Renal cortex interstitium (tissue), 15 donors: ENCODE measurements at places on chromosomes 13 and 19. TPM values are rescaled to one million over a fixed set of nuclear protein-coding genes. Genes with fewer than 3 reads are reported as not detected.
A peak's percentile ranks its signal among the peaks of the same experiment; 100 is the strongest.

- DNase-seq, result no peak
Observed at GRCh38 chr19:4593409-4593851, 33.9 kb upstream of the SEMA6B start.

GRCh38 chr13:111210544-111211469 is 95.7 kb downstream of the ARHGEF7 start:
- no peak for DNase-seq

DNA sequence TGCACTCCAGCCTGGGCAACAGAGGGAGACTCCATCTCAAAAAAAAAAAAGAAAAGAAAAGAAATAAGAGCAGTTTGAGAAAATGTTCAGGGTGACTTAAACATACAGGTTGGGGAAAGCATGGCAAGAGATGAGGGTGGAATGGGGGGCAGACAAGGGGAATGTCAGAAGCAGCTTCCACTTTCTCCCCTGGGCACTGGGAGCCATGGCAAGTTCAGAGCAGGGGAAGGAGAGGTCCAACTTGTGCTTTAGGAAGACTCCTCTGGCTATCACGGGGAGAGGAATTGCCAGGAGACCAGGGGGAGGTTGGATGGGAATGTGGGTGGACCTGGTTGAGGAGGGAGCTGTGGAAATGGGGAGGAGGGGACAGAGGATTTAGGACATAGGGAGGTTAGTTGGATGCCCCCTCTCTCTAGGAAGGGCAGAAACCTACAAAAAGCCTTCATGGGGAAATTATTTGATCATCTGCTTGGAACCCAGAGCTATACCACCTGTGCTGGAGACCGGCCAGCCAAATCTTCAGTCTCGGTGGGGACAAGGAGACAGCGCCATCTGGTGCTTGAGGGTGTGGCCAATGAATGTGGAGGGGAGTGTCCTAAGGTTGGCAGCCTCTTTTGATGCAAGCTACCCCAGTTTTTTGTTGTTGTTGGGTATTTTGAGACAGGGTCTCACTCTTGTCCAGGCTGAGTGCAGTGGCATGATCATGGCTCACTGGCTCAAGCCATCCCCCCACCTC is 7.3 kb upstream of the STRN4 start:
- no peak for DNase-seq

- DNase-seq, result no peak
Observed at GRCh38 chr19:52211203-52211602, 21.4 kb downstream of the PPP2R1A start.

DNA sequence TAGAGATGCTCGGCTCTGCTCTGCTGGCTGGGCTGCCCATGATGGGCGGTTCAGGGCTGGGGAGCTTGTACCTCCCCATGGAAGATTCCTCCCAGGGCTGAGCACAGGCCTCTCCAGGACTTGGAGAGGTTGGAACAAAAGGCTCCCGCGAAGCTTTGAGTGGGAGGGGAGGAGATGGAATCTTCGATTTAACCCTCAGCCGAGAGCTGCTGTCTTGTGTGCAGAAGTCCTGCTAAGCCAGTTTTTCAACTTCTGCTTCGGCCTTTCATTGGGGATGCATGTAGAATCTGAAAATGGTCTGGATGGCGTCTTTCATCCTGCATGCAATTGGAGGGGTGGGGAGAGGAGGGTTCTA is 163.3 kb downstream of the KDM4B start:
- peak; percentile 43 for DNase-seq

GRCh38 chr13:44078806-44079376 is 199.2 kb downstream of the LACC1 start:
- DNase-seq, result no peak

DNA sequence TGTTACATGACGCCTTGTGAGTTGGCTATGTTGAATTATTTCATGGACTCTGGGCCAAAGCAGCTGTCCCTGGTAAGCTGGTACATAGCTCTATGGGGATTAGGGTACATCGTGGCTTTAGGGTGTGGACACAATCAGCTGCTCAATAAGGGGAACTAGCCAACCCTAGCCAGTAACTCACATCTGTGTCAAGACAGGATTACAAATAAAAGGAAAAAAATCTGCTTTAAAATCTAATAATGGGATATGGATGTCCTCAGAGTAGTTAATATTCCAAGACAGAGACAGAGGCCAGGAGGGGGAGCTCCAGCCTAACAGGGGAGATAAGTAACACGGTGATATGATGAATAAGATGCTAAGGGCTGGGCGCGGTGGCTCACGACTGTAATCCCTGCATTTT is 21.1 kb upstream of the ZNF766 start:
- DNase-seq, result no peak

Gene IFNL1
- not detected for polyA plus RNA-seq

Gene CLEC4G
- polyA plus RNA-seq, result 0.17 TPM

Gene MBD3L3
- not detected for polyA plus RNA-seq

Gene CDX2
- not detected for polyA plus RNA-seq

Gene ANKLE1
- polyA plus RNA-seq, result 0.95 TPM
